ENCODE measurements at places on chromosomes 6 and 20.

- DNase-seq, result no peak
These were observed 3.1 kb downstream of the PLAGL2 start for GRCh38 chr20:32204205-32205109.

DNA sequence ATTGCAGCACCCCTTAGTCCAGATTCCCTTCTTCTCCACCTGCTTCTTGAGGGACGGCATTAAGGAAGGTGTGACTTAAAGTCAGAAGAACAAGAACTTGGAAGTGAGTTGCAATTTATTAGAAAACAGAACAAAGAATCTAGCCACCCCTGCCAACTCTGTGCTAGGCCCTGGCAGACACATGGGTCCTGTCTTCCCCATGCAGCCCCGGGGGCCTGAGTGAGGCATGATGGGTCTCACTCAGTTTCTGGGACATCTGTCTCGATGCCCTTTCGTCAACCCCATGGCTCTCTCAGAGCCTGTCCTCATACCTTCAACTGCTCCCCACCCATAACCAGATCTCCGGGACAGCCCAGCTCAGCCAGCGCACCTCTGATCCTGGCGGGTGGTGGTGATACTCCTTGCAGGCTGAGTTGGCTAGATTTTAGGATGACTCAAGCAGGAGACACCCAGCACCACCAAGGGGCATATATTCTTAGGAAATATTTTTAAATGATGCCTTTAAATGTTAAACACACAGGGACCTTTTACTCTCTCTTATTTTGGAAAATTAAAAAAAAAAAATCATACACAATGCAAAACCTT is 143.2 kb upstream of the RNF24 start:
- DNase-seq, result no peak

- no peak for DNase-seq
These were observed 7.5 kb downstream of the VGLL2 start for GRCh38 chr6:117272891-117273290.

- DNase-seq, result no peak
These were observed 5.9 kb upstream of the NUP153 start for GRCh38 chr6:17712576-17712975.

DNA sequence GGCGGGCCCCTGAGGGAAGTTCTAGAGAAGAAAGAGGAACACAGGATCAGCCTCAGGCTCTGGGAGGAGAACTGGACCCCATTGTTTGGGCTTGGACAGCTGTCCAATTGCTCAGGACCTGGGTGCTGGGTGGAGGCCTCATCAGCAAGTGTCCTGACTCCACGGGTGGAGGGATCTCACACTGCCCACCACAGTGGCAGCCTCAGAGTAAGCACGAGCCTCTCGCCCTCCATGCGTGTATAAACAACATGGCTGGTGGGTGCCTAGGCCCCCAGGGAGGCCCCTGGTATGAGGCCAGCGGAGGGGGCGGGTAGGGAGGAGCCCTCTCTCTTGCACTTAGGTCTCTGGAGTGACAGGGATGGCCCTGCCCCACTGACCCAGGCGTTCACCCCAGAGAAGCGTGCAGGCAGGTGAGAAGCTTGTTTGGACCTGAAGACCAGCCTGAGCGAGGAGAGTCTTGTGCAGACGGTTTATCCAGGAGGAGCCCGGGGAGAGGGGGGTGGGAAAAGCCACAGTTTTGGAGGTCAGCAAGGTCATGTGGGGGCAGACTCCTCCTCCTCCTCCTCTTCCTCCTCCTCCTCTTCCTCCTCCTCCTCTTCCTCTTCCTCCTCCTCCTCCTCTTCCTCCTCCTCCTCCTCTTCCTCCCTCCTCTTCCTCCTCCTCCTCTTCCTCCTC is 41.9 kb upstream of the BHLHE23 start:
- no peak for DNase-seq

DNA sequence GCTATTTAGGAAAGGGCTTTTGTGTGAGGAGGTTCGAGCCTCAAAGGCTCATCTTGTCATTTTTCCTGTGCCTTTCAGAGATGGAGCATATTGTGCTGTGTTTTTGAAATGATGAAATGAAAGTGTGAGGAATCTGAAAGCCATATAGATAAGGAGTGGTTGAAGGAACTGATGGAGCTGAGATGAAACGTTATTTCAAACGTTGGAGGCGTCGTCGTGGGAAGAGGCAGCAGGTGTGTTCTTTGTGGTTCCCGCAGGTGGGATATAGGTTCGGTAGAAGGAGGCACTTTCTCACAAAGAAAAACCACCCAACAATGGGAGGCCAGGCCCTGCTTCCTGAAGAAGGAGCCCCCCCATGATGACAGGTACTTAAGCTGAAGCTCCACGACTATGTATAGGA is 83.2 kb upstream of the SNAP25 start:
- DNase-seq, result no peak
